ENCODE measurements at places on chromosomes 7 and 10. TPM values are rescaled to one million over a fixed set of nuclear protein-coding genes. Genes with fewer than 3 reads are reported as not detected.

DNA sequence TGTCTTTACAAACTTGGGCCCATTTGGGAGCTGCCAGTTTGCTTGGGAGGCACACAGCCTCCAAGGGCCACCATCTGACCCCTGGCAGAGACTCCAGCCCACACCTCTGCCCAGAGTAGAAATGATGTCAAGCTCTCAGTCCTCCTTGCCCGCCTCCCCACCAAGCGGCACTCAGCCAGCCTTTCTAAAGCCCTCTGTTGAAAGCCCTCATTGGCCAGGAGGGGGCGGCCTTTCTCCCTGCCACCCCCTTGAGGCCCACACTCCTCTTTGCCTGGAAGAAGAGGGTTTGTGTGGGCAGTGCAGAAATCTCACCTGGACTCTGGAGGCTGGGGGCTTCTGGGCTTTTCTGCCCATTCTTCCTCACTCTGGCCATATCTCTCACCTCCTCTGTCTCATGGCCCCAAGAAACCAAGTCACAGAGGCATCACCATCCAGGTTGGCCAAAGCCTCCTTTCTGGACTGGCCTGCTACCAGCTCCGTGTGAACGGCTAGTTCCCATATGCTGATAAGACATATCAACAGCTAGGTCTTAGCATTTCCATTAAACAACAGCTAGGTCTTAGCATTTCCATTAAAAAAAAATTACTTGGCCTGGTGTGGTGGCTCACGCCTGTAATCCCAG, 36.1 kb downstream of the UBTD1 start:
- DNase-seq = no peak

- no peak for DNase-seq
These were observed 48.2 kb downstream of the EZH2 start for GRCh38 chr7:148835854-148836253.

The AGR2 gene
- 8.7 TPM for polyA plus RNA-seq

GRCh38 chr10:93385345-93385744, 96.8 kb downstream of the MYOF start:
- DNase-seq = no peak

The BET1 gene
- polyA plus RNA-seq = 13.5 TPM

DNA sequence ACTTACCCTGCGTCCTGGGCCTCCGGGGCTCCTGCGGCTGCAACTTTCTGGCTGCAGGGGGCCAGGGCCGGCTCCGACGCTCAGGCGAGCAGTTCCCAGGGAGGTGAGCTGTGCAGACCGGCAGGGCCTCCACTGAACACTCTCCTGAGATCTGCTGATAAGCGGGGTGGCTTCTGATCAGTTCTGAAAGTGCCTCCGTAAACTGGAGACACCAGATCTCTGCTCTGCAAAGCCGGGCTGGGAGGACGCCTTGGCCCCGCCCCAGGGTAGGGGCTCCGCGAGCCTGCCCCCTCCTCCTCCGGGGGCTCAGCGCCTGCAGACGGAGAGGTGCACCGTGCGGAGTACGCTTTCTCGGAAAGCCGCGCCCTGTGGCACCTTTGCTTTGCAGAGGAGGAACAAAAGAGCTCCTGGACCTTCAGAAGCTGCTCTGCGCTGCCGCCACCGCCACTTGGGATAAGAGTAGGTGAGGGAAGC, 141.3 kb upstream of the VKORC1L1 start:
- no peak for DNase-seq

DNA sequence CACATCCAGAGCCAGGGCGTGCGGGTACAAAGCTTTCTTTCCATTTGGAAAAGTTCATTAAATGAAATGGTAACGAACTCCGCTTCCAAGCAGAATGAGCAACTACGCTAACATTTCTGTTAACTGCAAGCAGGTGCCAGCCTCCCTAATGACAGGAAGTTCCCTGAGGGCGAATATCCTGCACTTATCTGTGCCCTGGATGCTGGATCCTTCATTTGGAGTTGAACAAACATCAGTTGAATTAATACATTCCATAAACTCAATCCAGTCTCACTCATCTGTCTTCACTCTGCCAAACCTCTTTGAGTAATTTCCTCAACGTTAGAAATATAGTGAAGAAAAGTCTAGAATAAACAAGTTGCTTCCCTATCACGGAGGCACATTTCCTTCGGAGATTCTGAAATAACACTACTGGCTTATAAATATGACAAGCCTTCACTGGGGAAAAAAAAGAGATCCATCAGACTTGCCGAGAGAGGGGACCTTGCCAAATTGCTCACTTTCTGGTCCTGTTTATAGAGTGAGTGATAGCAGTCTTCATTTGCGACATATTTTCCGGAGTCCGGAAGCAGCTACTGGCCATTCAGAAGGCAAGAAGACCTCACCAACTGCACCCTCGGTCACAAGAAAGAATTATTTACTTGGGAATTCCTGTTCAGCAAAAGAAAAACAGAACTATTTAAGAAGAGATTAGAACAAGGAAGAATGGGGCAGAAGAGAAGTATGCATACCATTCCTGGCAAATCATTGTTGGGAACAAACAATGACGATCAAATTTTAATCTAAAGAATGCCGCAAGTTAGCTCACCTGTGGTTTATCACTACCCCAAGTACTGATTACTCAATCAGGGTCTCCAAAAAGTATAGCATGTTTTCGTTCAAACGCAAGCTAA, 196.4 kb downstream of the FAM107B start:
- no peak for DNase-seq

DNA sequence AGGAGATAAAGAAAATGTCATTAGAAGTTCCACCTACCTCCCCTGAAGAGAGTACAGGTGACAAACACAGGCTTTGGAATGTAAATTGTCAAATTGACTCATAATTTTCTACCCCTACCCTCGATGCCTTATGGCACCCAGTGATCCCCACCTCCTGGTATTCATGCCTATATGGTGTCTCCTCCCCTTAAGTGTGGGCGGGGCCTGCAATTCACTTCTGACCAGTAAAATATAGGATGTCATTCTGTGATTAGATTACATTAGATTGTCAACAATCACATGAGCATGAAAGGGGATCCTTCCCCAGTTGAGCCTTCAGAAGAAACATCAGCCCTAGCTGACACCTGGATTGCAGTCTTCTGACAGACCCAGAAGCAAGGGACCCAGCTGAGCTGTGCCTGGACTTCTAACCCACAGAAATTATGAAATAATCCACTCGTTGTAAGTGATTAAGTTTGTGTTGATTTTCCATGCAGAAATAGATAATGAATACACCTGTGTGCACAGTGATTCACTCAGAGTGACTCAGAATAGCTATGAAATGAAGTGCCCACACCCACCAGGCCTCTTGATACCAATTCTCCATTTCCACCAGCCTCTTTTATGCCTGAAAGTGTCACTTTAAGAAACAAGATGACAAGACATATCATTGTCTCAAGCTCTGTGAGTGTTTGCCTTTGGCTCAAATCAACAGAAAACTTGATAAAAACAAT, 8.5 kb upstream of the SLC39A12 start:
- DNase-seq = peak; percentile 32

DNA sequence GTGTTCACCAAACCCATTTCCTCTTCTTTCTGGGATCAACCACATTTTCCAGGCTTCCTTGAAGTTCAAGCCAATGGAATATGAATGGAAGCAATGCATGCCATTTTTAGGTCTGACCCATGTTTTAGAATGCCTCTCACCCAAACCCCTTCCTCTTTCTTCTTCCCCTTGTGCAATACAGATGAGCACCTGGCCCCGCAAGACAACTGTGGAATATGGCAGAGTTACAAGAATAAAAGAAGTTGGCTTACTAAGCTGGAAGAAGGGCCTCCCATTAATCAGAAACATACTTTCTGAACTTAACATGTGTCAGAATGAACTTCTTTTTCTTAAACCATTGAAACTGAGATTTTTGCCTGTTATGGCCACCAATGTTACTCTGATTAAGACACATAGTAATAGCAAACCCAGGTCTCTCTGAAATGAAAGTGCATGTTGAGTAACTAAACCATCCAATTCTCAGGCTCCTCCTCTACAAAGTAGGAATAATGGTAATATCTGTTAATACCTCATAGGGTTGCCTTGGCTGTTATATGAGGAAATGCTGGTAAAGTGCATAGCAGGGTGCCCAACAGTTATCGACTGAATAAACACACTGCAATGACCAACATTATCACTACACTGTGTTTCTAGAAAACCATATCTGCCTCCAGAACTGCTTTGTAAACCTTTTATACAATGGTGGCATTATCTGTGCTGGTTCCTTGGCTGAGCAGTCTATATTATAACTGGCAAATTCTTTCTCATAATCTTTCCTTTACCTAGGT, 382.2 kb upstream of the NRP1 start:
- no peak for DNase-seq

The PLEKHA1 gene
- polyA plus RNA-seq = 42.5 TPM

The NUDT1 gene
- 39.0 TPM for polyA plus RNA-seq

- peak; percentile 51 for DNase-seq
These were observed 210.4 kb upstream of the ADO start for GRCh38 chr10:62594093-62594520.

DNA sequence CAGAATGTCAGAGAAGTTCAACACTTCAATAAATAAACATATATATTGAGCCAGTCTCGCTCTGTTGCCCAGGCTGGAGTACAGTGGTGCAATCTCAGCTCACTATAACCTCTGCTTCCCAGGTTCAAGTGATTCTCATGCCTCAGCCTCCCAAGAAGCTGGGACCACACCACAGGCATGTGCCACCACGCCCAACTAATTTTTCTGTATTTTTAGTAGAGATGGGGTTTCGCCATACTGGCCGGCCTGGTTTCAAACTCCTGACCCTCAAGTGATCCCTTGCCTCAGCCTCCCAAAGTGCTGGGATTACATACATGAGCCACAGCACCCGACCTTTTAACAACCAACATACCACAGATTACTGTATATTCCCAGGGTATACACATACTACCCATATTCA, 134.2 kb downstream of the JMJD1C start:
- no peak for DNase-seq

DNA sequence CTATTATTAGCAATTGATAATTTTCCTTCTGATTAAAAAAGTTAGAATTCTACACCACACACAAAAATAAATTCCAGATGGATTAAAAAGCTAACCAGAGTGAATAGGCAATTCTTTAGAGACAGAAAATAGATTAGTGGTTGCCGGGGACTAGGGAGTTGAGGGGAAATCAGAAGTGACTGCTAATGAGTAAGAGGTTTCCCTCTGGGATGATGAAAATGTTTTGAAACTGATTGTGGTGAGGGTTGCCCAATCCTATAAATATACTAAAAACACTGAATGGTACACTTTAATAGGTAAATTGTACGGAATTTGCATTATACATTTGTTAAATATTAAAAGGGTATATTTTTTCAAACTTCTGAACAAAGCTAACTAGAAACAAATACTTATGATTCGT, 214.9 kb downstream of the GPAM start:
- no peak for DNase-seq

The TEX36 gene
- polyA plus RNA-seq = not detected

DNA sequence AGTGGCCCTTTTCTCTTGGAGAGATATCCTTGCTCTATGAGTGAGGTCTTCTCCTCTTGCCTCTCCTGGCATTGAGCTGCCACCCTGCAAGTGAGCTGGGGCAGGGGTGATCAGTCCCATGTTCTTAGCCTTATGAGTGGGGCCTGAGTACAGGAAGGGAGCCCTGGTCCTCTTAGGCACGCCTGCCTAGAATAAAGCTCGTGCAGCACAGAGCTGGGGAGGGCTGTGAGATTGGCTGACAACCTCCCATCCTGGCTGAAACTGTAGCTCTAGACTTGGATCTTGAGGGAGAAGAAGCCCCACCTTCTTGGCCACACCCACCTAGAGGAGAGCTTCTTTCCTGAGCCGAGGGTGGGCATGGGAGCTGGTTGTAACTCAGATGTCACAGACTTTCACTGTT, 305.0 kb upstream of the ZNF32 start:
- DNase-seq = no peak

The ATG9B gene
- 0.14 TPM for polyA plus RNA-seq

The COL17A1 gene
- polyA plus RNA-seq = 2,244 TPM

The ZP3 gene
- 3.1 TPM for polyA plus RNA-seq
